ENCODE measurements at places on chromosomes 5 and 9.

DNA sequence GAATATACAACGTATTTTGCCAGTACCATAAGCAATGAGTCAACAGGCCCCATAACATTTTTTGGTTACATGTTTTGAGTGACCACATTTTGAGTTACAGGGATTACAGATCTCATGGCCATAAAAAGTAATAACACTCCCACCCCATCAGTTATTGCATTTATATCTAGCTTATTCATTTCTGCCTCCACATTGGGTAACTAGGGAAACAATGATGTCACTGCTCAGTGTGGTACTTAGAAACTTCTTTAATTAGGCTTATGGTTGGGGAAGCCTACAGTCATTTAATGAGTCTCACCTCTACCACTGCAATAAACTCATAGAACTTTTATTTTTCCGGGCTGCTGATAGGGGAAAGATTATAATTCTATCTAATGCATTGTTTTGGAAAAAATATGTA, 39.9 kb upstream of the SMIM15 start:
- peak; percentile 24 for DNase-seq

GRCh38 chr5:103290846-103291245, 32.3 kb downstream of the MACIR start:
- no peak for DNase-seq

DNA sequence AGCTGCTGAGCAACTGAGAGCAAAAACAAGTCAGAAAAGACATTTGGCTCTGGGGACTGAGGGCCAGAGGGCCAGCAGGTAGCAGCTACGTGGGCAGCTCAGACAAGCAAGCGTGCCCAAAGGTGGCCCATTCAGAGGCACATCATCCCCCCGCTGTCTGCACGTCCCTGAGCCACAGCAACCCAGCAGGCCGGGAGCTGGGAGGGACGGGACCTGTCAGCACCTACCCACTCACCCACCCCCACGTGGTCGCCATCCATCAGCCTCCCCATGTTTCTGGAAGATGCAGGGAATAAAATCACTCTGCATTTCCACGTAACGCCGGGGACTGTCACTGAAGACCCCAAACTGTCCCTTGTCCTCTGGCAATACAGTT, 167.8 kb downstream of the COL23A1 start:
- DNase-seq: no peak

DNA sequence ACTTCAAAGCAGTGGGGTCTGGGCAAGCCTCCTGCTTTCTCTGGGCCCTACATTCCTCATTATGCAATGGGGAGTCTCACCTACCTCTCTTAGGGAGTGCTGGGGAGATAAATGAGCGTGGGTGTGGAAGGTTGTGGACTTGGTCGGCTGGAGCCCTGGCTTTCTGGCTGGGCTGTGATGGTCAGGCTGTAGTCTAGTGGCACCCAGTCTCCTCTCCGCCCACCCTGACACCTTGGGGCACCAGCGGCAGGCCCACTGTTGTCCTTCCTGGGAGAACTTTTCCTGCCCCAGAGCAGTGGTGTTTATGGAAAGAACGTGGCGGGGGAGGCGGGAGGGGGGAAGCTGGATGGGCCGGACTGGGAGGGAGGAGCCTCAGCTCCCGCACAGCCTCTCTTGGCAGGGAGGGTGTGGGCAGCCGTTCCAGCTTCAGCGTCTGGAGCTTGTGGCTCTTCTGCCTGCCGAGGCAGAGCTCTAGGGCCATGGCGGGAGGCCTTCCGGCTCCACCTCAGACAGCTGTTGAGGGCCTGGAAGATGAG, 4.1 kb downstream of the PTGS1 start:
- no peak for DNase-seq

DNA sequence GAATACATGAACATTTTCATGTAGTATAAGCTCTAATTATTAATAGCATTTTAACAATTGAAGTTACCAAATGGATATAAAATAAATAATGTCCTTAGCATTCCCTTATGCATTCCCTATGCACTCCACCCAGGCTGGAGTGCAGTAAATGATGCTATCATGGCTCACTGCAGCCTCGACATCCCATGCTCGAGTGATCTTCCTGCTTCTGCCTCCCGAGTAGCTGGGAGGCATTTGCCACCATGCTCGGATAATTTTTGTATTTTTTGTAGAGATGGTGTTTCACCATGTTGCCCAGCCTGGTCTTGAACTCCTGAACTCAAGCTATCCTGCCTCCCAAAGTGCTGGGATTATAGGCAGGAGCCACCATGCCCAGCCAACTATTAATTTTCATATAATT, 184.0 kb downstream of the PBX3 start:
- DNase-seq: no peak

- DNase-seq: no peak
Observed at GRCh38 chr5:158532739-158533138, 567.0 kb downstream of the EBF1 start.

- DNase-seq: no peak
Observed at GRCh38 chr5:85684351-85684750, 933.4 kb upstream of the COX7C start.

DNA sequence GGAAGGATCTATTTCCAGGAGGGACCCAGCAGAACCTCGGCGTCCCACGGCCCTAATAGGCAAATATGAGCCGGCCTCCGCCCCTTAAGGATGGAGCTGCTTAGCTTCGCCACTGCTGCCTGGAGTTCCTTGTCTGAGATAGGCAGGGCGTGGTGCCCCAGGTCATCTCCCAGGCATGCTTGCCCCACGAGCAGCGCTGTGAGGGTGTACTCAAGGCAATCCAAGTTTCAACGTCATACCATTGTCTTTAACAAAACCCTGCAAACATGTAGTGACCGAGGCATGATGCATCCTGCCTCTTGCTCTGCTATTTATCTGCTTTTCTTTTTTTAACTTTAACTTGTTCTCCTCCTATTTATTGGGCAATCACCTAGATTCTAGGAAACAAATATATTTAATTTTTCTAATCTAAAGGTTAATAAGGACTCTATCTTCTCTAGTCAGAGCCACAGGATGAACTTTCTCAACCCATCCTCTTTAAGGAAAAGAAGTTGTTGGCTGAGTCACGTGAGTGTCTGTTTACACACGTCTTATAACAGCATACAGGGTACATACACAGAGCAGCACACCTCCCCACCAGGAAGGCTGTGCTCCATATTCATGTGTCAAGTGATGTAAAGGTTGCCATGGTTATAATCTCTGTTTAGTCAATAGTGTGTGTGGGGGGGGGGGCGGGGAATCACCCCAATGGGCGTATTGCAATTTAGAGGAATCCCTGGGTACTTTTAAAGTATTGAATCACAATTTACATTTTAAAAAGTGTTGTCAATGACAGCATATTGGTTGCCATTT, 27.3 kb upstream of the ZSWIM6 start:
- DNase-seq: no peak

GRCh38 chr9:38059233-38059936, 9.6 kb downstream of the SHB start:
- no peak for DNase-seq

DNA sequence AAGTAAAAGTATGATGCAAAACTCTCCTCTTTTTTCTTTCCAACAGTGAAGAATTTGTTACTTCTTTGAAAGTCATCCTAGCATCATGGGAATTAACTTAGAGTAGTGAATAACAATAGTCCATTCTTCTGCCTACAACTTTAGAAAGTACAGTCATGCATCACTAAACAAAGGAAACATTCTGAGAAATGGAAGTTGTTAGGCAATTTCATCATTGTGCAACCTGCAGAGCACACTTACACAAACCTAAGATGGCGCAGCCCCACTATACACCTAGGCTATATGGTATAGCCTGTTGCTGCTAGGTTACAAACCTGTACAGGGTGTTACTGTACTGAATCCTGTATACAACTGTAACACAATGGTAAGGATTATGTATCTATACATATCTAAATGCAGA, 1209.3 kb upstream of the C9orf72 start:
- DNase-seq: no peak

DNA sequence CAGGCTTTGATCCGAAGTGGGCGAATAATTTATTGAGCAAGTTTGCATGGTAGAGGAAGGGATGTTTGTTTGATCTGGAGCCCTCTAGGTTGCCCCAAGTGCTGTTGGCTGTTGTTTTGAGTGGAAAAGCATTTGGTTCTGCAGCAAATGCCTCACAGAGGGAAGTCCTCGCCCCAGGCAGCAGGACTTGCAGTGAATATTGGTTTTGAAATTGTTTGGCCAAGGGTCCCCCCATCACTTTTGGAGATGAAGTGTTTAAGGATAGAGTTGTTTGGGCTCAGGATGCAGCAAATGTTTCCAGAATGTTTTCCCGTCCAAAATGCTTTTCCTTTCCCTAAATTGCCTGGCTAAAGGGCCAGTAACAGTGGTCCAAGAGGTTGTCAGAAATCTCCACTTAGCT, 3.1 kb downstream of the JADE2 start:
- DNase-seq: no peak

DNA sequence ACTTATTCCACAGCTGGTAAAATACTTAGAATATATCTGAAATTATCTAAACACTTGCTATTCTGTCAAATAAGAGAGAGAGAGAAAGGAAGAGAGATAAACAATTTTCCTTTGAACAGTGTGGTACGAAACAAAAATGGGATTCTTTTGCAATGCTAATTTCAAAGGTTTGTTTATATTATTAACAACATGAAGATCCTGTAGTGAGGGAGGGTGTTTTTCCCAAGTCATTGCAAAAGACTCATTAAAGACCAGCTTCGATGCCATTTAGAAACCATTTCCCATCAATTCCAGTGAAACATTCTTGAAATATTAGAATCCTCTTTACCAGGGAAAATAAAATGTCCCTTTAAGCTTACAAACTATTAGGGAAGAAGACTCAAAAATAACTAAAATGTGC, 505.4 kb downstream of the SEMA5A start:
- DNase-seq: no peak

GRCh38 chr5:134647750-134648424, 698 bp upstream of the SEC24A start:
- peak; percentile 76 for DNase-seq

DNA sequence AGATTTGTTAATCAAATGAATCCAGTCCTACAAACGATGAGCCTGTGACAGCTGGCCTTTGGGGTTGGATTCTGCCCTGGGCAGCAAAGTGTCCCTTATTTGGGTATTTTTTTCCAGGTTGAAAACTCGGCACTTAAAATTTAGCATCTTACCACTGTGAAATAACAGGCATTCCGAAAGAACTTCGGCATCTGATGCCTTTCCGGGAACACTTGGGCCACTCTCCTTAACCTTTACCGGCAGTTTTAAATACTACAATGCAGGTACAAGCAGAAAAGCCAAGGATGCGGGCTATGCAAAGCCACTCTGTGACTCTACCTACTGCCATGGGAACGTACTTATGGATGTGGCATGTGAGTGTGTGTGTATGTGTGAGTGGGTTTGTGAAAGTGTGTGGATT, 1.0 kb upstream of the RASGRF2 start:
- no peak for DNase-seq

- DNase-seq: no peak
Observed at GRCh38 chr5:43627028-43627427, 24.0 kb downstream of the NNT start.

- no peak for DNase-seq
Observed at GRCh38 chr5:56677690-56678305, 137.6 kb upstream of the MAP3K1 start.

DNA sequence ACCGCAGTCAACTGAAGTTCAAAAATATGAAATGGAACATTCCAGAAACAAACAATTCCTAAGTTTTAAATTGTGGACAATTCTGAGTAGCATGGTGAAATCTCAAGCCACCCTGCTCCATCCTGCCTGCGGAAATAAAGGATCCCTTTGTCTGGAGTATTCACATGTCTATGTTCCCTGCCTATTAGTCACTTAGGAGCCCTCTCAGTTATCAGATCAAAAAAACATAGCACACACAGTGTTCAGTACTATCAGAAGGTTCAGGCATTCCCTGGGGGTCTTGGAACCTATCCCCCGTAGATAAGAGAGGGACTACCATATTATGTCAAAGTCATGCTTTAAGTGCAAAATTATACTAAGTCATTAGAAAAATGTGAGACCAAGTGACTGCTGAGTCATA, 300.8 kb downstream of the SEMA5A start:
- DNase-seq: no peak

DNA sequence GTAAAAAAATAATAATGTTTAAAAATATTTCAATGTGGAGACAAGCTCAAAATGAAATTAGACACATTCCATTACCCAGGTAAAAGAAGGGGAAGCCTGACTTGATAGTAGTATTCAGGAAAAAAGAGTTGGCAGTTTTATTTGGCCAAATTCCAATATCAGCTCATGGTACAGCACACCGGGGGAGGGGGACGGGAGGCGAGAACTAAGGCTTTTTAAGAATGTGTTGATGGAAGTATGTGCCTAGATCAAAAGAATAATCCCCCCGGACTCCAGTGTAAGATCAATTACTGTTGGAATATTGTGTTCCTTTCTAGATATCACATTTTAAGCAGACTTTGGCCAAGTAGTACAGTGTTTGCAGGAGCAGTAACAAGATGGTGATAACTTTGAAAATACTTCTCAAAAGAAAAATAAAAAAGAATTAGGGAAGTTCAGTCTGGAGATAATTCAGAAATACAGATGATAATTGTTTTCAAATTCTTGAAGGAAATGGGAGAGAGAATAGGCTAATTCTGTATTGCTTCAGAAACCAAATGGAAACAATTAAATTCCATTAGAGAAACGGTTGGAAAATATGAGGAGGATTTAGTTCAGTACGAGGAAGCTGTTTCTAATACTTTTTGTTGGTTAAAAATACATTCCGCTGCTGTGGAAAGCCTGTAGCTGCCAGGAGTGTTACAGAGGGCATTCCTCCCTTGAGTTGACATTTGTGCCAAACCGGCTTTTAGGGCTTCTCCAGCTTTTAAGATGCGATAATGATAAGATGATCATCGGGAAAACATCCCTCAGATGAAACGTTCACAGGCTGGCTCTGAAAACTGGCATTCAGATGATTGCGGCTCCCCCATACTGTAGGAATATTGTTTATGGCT, 98.1 kb upstream of the ERBIN start:
- DNase-seq: no peak

DNA sequence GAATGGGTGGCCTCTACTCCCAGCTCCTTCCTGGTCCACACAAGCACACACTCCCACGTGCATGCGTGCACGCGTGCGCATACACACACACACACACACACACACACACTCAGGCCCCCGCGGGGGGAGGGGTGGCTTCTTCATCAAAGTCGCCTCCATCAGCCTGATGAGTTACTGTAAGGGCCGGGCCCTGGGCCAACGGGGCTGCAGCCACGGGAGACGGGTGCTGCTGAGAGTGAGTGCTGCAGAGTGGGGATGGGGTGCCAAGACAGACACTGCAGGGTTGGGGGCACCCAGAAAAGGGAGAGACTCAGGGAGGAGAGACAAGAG, 18.1 kb downstream of the CNTFR start:
- no peak for DNase-seq

DNA sequence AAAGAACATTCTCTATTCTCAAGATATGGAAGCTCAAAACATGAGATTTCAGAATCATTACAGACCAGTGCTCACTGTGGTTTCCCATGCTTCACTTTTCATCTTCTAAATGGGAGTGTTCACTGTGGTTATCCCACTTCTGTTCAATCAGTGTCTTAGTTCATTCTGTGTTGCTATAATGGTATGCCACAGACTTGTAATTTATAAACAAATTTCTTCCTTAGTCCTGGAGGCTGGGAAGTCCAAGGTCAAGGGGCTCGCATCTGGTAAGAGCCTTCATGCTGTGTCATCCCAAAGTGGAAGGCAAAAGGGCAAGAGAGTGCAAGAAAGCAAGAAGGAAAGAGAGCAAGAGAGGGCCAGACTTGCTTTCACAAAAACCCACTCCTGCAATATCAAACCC, 146.3 kb downstream of the TTC39B start:
- DNase-seq: no peak

- DNase-seq: no peak
Observed at GRCh38 chr5:73424556-73424977, 24.0 kb downstream of the FOXD1 start.
